Left kidney (tissue), 8 donors: ENCODE measurements at places on chromosomes 16 and 17.

DNA sequence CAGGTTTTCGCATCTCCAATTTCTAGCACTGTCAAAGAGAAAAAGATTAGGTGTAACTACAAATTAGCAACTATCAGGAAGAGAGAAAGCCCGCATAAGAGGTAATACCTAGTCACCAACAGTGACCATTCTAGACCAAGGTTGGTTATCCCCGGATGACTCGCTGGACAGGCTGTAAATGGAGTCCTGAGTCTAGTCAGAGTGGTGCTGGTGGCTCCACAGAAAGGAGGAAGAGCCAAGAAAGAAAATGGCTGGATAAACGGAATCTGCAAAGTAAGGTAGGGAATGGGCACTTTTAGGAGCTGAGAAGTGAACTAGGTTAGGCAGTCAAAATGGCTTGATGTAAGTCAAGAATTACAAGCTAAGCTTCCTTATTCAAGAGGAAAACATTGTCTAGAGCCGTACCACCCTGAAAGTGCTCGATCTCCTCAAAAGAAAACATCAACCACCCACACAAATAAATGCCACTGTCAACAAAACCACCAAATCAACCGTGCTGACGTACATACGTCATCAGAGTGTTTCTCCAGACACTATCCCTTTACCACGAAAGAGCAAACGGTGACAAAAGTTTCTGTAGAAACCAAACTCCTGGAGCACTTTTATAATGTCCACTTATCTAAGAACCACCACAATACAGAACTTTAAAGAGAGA, 2.2 kb downstream of the GSPT1 start:
- no peak for DNase-seq

- peak; percentile 82 for DNase-seq
Measured at GRCh38 chr17:2174468-2175293, 119.8 kb downstream of the HIC1 start.

GRCh38 chr16:81548876-81549546, 104.4 kb downstream of the CMIP start:
- peak; percentile 64 for DNase-seq

- no peak for DNase-seq
Measured at GRCh38 chr17:54736573-54736972, 164.1 kb upstream of the TOM1L1 start.

GRCh38 chr16:68190736-68191510, 45.0 kb downstream of the ESRP2 start:
- DNase-seq: no peak

DNA sequence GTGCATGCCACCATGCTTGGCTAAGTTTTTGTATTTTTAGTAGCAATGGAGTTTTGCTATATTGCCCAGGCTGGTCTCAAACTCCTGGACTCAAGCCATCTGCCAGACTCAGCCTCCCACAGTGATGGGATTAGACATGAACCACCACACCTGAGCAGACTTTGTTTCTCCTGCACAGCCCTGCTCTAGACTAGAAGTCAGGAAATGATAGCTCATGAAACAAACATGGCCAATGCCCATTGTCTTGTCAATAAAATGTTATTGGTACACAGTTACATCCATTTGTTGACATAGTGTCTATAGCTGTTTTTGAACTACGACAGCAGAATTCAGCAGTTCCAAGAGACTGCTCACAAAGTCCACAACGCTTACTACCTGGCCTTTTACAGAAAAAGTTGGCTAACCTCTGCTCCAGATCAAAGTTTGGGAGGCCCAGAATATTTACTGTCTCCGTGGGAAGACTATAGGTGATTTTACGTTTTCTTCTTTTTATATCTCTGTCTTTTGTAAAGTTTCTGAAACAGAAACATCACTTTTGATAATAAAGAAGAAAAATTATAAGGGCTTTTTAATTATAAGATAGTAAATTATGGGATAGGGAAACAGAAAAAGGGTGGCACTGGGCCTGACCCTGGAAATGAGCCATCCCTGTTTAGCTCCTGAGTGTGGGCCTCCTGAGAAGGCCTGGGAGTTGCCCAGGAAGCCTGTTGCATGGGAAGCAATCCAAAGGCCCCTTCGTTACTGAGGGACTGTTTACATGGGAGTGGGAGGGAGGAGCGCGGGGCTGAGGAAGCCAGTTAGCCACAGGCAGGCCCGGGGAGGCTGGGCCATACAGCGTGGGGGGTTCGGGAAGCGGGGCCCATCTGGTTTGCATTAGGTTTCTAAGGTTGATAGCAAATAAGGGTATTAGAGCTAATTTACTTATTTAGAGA, 201.5 kb downstream of the IRF8 start:
- no peak for DNase-seq

DNA sequence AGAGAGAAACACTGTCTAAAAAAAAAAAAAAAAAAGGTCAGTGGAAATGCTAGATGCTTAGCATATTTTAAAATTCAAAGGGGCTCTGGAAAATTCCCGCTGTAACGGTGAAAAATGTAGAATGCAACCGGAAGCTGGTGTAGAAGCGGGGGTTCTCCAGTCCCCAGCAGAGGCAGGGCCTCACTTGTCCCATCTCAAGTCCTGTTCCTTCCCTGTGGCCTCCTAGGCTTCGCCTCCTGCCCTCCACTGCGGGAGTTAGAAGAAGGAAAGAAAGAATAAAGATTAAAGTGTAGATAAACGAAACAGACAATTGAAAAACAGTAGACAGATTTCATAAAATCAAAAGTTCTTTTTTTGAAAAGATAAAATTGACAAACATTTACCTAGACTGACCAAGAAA, 14.8 kb upstream of the ZNF287 start:
- DNase-seq: no peak

DNA sequence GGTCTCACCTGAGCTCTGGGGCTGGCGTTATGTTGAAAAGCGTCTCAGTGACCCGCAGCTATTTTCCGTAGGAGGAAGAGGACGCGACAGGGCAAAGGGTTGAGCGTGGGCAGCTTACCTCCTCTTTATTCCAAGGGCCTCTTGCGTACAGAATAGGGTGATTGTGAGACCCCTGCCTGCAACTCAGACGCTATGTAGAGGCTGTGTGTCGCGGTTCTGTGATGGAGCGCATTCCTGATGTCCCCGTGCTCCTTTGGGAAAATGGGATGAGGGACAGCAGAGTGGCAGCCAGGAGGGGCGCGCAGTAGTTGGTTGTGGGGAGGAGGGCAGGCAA, 531 bp upstream of the CDH8 start:
- no peak for DNase-seq

DNA sequence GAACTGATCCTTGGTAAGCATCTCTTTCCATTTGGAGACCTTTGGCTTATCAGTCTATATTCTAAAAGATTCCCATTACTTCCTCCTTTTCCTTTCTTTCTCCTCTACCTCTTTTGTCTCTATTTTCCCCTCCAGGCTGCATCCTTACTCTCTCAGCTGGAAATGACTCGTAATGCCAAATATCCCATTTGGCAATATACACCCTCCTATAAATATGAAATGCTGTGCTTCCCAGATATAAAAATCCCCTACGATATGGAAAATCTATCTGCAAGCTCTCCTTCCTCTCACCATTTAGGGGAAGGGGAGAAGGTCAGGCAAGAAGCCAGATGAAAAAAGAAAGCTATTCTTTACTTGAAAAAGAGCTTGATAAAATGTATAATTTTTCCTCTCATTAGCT, 39.9 kb downstream of the XPO6 start:
- DNase-seq: no peak

GRCh38 chr17:409308-409847, 56.8 kb upstream of the RPH3AL start:
- DNase-seq: no peak

- no peak for DNase-seq
Measured at GRCh38 chr16:25134166-25134700, 22.7 kb downstream of the LCMT1 start.

DNA sequence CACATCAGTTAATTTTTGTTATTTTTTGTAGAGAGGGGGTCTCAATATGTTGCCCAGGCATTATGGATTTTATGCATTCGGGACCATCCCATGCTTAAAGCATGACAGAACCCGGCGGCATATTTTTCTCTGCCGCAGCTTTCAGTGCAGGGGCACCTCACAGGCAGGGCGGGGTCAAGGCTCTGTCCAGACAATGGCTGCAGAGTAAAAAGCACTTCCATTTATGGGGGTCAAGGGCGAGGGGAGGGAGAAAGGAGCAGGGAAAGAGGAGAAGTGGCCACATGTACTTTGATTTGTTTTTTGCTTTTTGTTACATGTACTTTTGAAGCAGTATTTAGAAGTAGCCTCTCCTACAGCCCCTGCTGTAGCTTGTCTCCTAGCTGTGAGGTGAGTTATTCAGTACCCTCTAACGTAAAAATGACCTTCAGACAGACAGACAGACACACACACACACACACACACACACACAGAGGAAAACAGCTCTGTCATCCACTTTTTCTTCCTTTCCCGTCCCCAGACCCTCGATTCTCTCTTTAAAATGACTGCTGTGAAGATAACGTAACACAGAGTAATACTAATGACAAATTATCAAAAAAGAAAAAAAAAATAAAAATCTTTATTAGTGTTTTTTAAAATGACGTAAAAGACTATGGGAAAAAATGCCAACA, 856 bp upstream of the SCPEP1 start:
- no peak for DNase-seq

GRCh38 chr17:8225813-8226535, 15.6 kb upstream of the AURKB start:
- DNase-seq: no peak

- no peak for DNase-seq
Measured at GRCh38 chr16:84455031-84455430, 49.4 kb downstream of the MEAK7 start.

DNA sequence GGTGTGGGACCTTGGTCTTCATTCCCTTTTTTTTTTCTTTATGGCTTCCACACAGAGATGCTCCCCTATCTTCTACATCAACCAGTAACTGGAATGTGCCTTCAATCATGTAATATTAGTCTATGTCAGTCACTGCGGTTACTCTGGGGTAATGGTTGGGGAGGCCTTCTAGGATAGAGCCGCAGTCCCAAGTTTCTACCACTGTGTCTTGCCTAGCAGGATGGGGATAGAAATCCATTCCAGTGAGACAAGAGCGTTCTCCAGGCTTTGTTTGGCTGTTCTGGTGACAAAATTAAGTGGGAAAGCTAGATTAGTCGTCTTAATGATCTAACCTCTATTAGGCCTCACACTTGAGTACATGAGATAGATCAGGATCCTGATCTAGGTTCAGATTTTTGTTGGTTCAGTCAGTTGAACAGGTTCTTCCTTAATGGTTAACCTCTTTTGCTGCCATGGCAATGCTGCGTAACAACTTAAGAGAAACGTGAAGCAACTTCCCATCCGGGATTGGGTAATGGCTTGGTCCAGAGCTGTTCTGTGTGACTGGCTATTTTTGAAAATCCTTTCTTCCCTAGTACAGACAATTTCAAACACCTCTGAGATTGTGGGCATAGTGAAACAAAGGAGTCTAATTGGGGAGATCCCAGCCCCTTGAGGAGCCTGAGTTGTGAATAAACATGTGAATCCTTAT, 8.7 kb downstream of the MSL1 start:
- no peak for DNase-seq

DNA sequence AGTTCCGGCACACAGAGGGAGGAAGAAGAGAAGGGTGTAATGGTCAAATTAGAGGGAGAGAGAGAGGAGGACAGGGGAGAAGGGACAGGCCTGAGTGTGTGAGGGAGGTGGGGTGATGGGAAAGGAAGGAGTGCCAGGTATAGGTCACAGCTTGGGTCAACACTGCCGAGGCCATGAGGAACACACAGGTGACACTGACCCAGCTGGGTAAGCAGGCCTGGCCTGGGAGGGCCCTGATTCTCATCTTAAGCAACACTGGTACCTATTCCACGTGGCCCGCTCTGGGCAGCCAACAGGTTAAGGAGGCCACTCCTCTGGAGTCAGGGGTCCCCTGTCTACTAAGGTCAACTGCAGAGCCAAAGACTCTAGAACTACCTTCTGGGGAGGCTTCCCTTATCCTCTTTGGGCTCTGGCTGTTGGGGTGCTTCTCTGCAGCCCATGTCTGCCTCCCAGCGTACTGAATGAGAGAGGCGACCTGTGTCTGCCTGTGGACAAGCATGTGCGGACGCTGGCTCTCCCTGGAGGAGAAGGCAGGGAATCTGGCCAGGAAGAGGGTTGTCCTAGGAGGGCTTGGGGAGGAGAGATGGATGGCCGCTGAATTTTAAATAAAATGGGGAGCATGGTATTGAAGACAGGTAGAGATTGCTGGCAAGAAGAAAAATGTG, 57.6 kb downstream of the RGS9 start:
- DNase-seq: no peak

- DNase-seq: no peak
Measured at GRCh38 chr17:6677158-6677831, 25.7 kb downstream of the C17orf100 start.

DNA sequence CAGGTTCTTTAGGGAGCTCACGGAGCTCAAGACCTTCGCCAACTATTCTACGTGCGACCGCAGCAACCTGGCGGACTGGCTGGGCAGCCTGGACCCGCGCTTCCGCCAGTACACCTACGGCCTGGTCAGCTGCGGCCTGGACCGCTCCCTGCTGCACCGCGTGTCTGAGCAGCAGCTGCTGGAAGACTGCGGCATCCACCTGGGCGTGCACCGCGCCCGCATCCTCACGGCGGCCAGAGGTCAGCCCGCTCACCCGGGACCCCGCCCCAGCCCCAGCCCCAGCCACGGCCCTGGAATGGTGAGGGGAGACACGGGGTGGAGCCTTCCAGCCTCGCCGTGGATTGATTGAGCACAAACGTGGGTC, 13.5 kb downstream of the SARM1 start:
- DNase-seq: no peak

DNA sequence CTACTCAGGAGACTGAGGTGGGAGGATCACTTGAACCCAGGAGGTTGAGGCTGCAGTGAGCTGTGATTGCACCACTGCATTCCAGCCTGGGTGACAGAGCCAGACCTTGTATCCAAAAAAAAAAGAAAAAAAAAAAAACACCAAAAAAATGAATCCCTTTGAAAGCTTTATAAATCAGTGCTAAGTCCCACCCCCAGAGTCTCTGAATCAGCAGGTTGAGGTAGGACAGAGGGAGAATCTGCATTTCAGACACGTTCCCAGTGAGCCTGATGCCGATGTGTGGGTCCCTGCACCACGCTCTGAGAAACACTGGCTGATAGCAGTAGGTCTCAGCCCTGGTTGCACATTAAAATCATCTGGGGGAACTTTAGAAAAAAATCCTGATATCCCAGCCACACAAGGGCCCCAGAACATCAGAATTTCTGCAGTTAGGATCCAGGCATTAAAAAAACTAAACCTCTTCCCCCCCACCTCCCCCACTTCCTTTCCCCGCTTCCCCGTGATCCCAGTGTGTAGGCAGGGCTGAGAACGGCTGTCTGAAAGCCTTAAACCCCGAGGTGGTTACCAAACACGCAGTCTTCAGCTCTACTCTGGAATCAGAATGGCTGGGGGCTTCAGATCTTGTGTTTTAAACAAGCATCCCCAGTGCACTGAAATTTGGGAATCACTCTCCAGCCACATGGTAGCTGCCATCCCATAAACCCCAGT, 27.3 kb upstream of the GPRC5B start:
- DNase-seq: no peak

DNA sequence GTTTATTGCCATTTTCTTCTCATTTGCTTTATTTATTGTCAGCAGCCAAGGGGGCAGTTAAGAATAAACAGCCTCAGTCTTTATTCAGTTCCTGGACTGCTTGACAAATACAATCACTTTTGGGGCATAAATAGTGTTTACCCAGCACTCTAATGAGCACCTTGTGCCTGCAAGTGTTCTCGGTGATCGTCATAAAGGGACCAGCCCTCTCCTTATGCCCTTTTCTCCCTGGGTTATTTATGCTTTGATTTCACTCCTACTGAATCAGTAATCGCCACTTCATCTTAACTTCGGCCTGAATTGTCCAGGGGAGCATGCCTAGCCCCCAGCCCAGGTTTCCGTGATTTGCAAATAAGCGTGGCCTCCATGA, 55.7 kb upstream of the CACNG5 start:
- no peak for DNase-seq

- no peak for DNase-seq
Measured at GRCh38 chr16:9798952-9799580, 383.2 kb downstream of the GRIN2A start.
